ENCODE measurements at places on chromosomes 11 and 22. TPM values are rescaled to one million over a fixed set of nuclear protein-coding genes. Genes with fewer than 3 reads are reported as not detected.

Gene SAAL1
- total RNA-seq: 42.3 TPM

Gene OR8G5
- total RNA-seq: not detected

Gene MFRP
- not detected for total RNA-seq

Gene MMP10
- not detected for total RNA-seq

Gene HDHD5
- total RNA-seq: 40.0 TPM

Gene SLC17A6
- not detected for total RNA-seq

Gene FERMT3
- total RNA-seq: 213 TPM

Gene ACAT1
- 68.5 TPM for total RNA-seq

Gene CYTH4
- total RNA-seq: 24.7 TPM

Gene GLB1L3
- 3.0 TPM for total RNA-seq

Gene MS4A15
- total RNA-seq: not detected

Gene USP2
- total RNA-seq: 0.51 TPM

Gene MED15
- 106 TPM for total RNA-seq

Gene TPBGL
- not detected for total RNA-seq

Gene E2F8
- 12.7 TPM for total RNA-seq

Gene SAA2
- total RNA-seq: not detected

Gene APOBEC3H
- total RNA-seq: 10.8 TPM

Gene FAM83F
- total RNA-seq: 0.33 TPM

Gene NEAT1
- 196 TPM for total RNA-seq

Gene CHRM4
- total RNA-seq: not detected

Gene ROBO4
- not detected for total RNA-seq

Gene ZP1
- not detected for total RNA-seq

Gene SLC29A2
- 7.9 TPM for total RNA-seq

Gene GLYATL1
- not detected for total RNA-seq

Gene GLYAT
- not detected for total RNA-seq

Gene CLTCL1
- total RNA-seq: 0.88 TPM

Gene PLEKHA7
- 6.6 TPM for total RNA-seq

Gene KCNJ1
- total RNA-seq: not detected

Gene TMEM25
- total RNA-seq: 7.0 TPM

Gene CPT1B
- total RNA-seq: 45.0 TPM

Gene FOSL1
- 26.4 TPM for total RNA-seq

Gene SYCE3
- not detected for total RNA-seq

Gene OR52H1
- total RNA-seq: not detected

Gene CHRNA10
- total RNA-seq: 1.6 TPM

Gene TCIRG1
- total RNA-seq: 108 TPM

Gene GALNT18
- 1.3 TPM for total RNA-seq

Gene SLC2A11
- 9.0 TPM for total RNA-seq

Gene AIFM3
- total RNA-seq: 0.33 TPM

Gene CTNND1
- 3.1 TPM for total RNA-seq

Gene CST6
- not detected for total RNA-seq

Gene GRIA4
- total RNA-seq: not detected

Gene TUB
- 0.11 TPM for total RNA-seq

Gene SVIP
- total RNA-seq: 74.7 TPM

Gene UBQLN3
- total RNA-seq: not detected

Gene OSBP
- 37.8 TPM for total RNA-seq

Gene RHOD
- total RNA-seq: 1.9 TPM

Gene OPCML
- not detected for total RNA-seq
